ENCODE measurements at places on chromosomes 1 and 21. TPM values are rescaled to one million over a fixed set of nuclear protein-coding genes. Genes with fewer than 3 reads are reported as not detected.

Gene SLAMF6
- 4.4 TPM for total RNA-seq

DNA sequence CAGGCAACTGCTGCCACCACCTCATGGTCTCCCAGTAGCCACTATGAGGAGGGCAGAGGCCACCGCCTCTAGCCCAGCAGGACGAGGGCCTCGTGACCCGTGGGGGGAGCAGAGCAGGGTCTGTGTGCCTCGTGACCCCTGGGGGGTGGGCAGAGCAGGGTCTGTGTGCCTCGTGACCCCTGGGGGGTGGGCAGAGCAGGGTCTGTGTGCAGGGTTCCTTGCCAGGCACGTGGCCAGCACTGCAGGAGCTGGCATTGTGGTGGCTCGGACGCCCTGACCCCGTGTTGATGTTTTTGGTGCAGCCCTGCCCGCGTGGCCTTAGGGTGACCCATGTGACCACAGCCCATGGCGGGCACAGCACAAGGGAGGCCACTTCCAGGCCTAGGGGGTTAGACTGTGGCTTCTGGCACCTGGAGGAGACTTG lies 52.8 kb downstream of the SLX9 start:
- H3K4me1 ChIP-seq, result no peaks in the 10 kb centered on the region
- DNase-seq, result no peak
- peak overlapping the region; percentile 11 for H3K27ac ChIP-seq
- H3K4me3 ChIP-seq, result no peak overlapping the region
- H3K36me3 ChIP-seq, result no peaks in the 10 kb centered on the region
- no peaks in the 10 kb centered on the region for H3K27me3 ChIP-seq

- peaks cover 9% of the 10 kb centered on the region for H3K36me3 ChIP-seq
- no peak overlapping the region for H3K27ac ChIP-seq
- DNase-seq, result no peak
- peaks cover 16% of the 10 kb centered on the region for H3K4me1 ChIP-seq
- peaks cover 6% of the 10 kb centered on the region for H3K27me3 ChIP-seq
These were observed 31.7 kb downstream of the PRMT2 start for GRCh38 chr21:46666941-46667740.

Gene KCNJ9
- total RNA-seq, result not detected

Gene SPRR2E
- not detected for total RNA-seq

GRCh38 chr21:38531591-38531990 lies 33.3 kb upstream of the ERG start:
- no peak overlapping the region for H3K4me3 ChIP-seq
- DNase-seq, result no peak
- H3K27ac ChIP-seq, result no peak overlapping the region

DNA sequence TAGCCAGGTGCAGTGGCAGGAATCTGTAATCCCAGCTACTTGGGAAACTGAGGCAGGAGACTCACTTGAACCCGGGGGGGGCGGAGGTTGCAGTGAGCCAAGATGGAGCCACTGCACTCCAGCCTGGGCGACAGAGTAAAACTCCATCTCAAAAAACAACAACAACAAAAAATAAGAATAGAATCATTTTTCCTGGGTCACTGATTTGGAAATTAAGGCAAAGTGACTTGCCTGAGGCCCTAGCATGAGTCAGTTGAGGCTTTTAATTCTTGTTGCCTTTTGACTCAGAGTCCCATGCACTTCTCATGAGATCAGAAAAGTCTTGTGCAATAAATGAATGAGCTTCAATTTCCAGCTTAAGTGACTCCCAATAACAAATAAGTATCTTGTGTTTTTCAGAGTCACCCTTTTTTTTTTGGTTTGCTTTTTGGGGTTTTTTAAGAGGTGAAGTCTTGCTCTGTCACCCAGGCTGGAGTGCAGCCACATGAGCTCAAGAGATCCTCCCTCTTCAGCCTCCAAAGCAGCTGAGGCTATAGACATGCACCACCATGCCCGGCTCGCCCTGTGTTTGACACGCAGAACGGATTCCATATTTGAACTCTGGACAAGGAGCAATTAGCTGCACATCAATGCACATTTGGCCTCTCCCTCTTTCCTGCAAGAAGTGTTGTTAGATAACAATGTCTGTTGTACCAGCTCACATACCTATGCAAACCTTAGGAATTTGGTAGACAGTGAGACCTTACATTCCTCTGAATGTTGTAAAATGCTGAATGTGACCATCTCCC lies 3.4 kb upstream of the PLEKHM2 start:
- no peaks in the 10 kb centered on the region for H3K27me3 ChIP-seq
- peaks cover 5% of the 10 kb centered on the region for H3K4me1 ChIP-seq
- peak; percentile 35 for DNase-seq
- H3K36me3 ChIP-seq, result no peaks in the 10 kb centered on the region

Gene SH2D1B
- 1.9 TPM for total RNA-seq
